ENCODE measurements at places on chromosomes 4 and X. TPM values are rescaled to one million over a fixed set of nuclear protein-coding genes. Genes with fewer than 3 reads are reported as not detected.

Gene TMEM255A
- 0.38 TPM for total RNA-seq

Gene ATP2B3
- not detected for total RNA-seq

Gene DCAF16
- 14.5 TPM for total RNA-seq

Gene CABS1
- total RNA-seq: not detected

Gene LRCH2
- total RNA-seq: 1.0 TPM

Gene BEX1
- 10.8 TPM for total RNA-seq

Gene BEX5
- total RNA-seq: 0.99 TPM

GRCh38 chrX:20529301-20529700 is 262.6 kb upstream of the RPS6KA3 start:
- DNase-seq: no peak

DNA sequence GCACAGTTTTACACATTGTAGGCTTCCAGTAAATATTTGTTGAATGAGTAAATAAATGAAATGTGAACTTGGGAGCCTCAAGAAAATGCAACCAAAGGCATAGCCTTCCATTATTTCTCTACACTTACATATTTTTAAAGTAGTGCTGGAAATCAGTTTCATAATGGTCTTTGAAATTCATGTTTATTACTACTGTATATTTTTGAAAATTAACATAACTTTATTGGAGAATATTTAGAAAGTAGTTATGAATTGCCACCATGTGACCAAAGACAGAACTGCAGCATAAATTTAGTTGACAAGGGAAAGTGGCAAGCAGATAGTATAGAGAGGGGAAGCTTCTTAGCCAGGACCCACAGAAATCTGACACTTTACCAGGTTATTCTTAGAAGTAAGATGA is 6.4 kb downstream of the TCEAL8 start:
- DNase-seq: no peak

DNA sequence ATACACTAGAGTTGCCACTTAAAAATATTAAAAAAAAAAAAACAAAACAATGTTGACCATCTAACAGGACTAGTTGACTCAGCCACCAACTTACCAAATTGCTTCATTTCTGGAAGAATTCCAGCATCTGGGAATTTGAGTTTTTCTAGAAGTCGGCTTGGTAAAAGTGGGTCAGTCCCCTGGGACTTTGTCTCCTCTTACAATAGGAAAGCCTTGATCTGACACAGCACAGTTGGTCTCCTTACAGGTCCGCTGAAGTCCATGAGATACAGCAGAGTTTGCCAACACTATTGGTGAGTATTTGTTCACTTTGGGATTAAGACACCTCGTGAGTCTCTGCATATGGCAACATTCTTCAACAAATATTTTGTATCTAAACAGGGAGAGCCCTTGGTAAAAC is 18.2 kb upstream of the DDIT4L start:
- DNase-seq: no peak

- peak; percentile 58 for DNase-seq
Measured at GRCh38 chr4:83548151-83548905, 12.4 kb downstream of the GPAT3 start.

- no peak for DNase-seq
Measured at GRCh38 chr4:139265654-139266053, 14.4 kb downstream of the MGARP start.

DNA sequence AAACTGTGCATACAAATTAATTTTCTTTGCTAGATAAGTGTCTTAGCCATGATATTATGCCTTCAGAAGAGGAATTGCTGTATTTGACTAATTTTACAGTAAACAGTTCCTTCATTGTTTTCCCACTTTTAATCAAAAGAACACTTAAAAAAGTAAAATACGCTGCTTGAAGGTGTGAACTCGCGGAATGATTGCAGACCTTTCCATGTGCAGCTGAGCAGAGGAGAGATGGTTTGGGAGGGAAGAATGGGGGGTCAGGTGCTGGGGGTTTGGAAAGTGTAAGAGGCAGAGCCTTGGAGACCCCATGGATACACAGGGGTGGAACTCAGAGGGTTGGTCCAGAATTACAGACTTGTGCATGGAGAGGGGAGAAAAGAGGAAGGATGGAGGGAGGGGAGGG is 15.3 kb downstream of the CYTL1 start:
- DNase-seq: no peak

GRCh38 chr4:80079255-80079923 is 6.4 kb upstream of the ANTXR2 start:
- no peak for DNase-seq

DNA sequence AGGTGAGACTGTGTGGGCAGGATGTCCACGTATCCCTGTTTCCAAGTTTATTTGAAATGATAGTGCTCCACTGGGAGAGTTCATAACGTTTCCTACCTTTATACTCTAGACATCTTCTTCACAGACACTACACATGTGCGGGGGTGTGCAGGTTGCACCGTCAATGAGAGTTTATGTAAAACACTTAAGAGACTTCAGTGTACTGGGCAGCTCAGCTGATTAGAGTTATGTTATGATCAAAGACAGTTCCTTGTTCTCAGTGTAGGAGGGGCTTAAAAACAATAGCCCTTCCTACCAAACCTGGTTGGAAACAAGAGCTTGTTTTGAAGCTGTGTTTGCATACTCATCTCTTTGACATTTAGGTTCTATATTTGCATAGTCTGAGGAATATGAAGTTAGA is 326.9 kb upstream of the AGA start:
- no peak for DNase-seq
